ENCODE measurements at places on chromosomes 4 and X. TPM values are rescaled to one million over a fixed set of nuclear protein-coding genes. Genes with fewer than 3 reads are reported as not detected.
A peak's percentile ranks its signal among the peaks of the same experiment; 100 is the strongest.

- H3K27ac ChIP-seq, result no peak overlapping the region
- no peak for DNase-seq
- H3K36me3 ChIP-seq, result no peaks in the 10 kb centered on the region
- no peaks in the 10 kb centered on the region for H3K4me1 ChIP-seq
- no peaks in the 10 kb centered on the region for H3K27me3 ChIP-seq
- H3K4me3 ChIP-seq, result no peak overlapping the region
These were observed 45.5 kb upstream of the FAM241A start for GRCh38 chr4:112099701-112100297.

GRCh38 chr4:53522334-53522733, 69.0 kb downstream of the LNX1 start:
- H3K4me3 ChIP-seq, result no peak overlapping the region
- H3K27me3 ChIP-seq, result no peaks in the 10 kb centered on the region
- H3K27ac ChIP-seq, result no peak overlapping the region
- no peaks in the 10 kb centered on the region for H3K36me3 ChIP-seq

The RASSF6 gene
- total RNA-seq, result 3.1 TPM

- H3K4me3 ChIP-seq, result no peak overlapping the region
- H3K27ac ChIP-seq, result no peak overlapping the region
- no peaks in the 10 kb centered on the region for H3K4me1 ChIP-seq
- H3K36me3 ChIP-seq, result peaks cover 13% of the 10 kb centered on the region
- DNase-seq, result peak; percentile 31
These were observed 23.7 kb upstream of the UBA1 start for GRCh38 chrX:47169726-47170515.

The GLOD5 gene
- total RNA-seq, result 2.6 TPM

DNA sequence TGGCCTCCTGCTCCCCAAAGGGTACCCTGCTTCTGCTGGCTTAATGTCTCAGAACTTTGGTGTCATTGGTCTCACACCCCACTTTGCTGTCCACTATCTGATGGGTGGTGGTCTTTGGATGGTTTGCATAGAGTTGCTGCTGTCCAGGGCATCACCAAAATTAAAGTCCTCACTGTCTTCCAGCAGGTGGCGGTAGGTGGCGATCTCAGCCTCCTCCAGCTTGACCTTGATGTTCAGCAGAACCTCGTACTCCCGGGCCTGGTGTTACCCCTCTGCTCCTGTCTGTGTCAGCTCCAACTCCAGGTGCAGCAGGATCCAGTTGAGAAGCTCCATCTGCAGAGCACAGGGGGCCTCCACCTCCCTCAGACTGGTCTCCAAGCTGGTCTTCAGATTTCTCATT, 1169.5 kb upstream of the PABPC4L start:
- H3K4me1 ChIP-seq, result no peaks in the 10 kb centered on the region
- no peak for DNase-seq
- H3K27ac ChIP-seq, result no peak overlapping the region
- H3K27me3 ChIP-seq, result no peaks in the 10 kb centered on the region
- no peak overlapping the region for H3K4me3 ChIP-seq

GRCh38 chr4:79651456-79651855, 243.4 kb upstream of the GK2 start:
- H3K36me3 ChIP-seq, result no peaks in the 10 kb centered on the region
- no peak overlapping the region for H3K4me3 ChIP-seq
- DNase-seq, result no peak
- no peaks in the 10 kb centered on the region for H3K4me1 ChIP-seq

The MAGEA1 gene
- not detected for total RNA-seq

GRCh38 chr4:170589597-170590191, 499.9 kb upstream of the AADAT start:
- H3K27me3 ChIP-seq, result no peaks in the 10 kb centered on the region
- H3K27ac ChIP-seq, result no peak overlapping the region
- no peaks in the 10 kb centered on the region for H3K36me3 ChIP-seq
- no peak for DNase-seq

DNA sequence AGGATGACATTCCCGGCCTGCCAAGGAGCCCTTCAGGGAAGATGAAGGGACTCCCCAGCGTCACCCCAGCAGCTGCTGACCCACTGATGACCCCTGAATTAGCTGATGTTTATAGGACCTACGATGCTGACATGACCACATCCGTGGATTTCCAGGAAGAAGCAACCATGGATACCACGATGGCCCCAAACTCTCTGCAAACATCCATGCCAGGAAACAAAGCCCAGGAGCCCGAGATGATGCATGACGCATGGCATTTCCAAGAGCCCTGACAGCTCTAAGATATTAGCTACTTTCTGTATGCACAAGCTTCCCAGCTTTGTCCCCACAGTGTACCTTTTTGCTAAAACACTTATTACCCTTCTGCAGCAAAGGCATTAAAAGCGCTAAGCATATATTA, 14.4 kb downstream of the AMBN start:
- no peak for DNase-seq
- H3K27me3 ChIP-seq, result no peaks in the 10 kb centered on the region

The TLR2 gene
- 94.0 TPM for total RNA-seq

The HS6ST2 gene
- 0.87 TPM for total RNA-seq

- no peaks in the 10 kb centered on the region for H3K4me1 ChIP-seq
- H3K27me3 ChIP-seq, result no peaks in the 10 kb centered on the region
- no peak for DNase-seq
- no peak overlapping the region for H3K4me3 ChIP-seq
- H3K27ac ChIP-seq, result no peak overlapping the region
These were observed 30.0 kb upstream of the BLTP1 start for GRCh38 chr4:122122083-122122482.

GRCh38 chrX:119686087-119686691, 6.8 kb downstream of the SEPTIN6 start:
- no peaks in the 10 kb centered on the region for H3K36me3 ChIP-seq
- H3K4me3 ChIP-seq, result no peak overlapping the region
- no peak for DNase-seq
- peak overlapping the region; percentile 78 for H3K27ac ChIP-seq
- no peaks in the 10 kb centered on the region for H3K27me3 ChIP-seq

GRCh38 chr4:169334335-169334734, 63.6 kb upstream of the SH3RF1 start:
- no peaks in the 10 kb centered on the region for H3K4me1 ChIP-seq
- H3K4me3 ChIP-seq, result no peak overlapping the region
- H3K27ac ChIP-seq, result no peak overlapping the region
- no peaks in the 10 kb centered on the region for H3K27me3 ChIP-seq

DNA sequence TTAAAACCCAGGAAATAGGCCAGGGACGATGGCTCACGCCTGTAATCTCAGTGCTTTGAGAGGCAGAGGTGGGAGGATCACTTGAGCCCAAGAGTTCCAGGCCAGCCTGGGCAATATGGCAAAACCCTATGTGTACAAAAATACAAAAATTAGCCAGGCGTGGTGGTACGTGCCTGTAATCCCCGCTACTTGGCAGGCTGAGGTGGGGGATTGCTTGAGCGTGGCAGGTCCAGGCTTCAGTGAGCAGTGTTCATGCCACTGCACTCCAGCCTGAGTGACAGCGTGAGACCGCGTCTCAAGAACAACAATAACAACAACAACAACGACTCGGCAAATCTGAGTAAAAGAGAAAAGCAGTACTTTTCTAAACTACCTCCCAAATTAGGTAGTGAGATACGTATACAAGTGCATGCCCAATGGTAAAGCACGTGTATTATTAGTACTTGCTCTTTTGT, 13.0 kb upstream of the NDUFC1 start:
- DNase-seq, result no peak
- peaks cover 21% of the 10 kb centered on the region for H3K4me1 ChIP-seq
- H3K4me3 ChIP-seq, result no peak overlapping the region
- H3K27ac ChIP-seq, result no peak overlapping the region

The MAGEA10 gene
- not detected for total RNA-seq

GRCh38 chr4:48110452-48110978, 23.5 kb downstream of the TXK start:
- H3K4me1 ChIP-seq, result no peaks in the 10 kb centered on the region
- DNase-seq, result no peak
- H3K27ac ChIP-seq, result no peak overlapping the region

DNA sequence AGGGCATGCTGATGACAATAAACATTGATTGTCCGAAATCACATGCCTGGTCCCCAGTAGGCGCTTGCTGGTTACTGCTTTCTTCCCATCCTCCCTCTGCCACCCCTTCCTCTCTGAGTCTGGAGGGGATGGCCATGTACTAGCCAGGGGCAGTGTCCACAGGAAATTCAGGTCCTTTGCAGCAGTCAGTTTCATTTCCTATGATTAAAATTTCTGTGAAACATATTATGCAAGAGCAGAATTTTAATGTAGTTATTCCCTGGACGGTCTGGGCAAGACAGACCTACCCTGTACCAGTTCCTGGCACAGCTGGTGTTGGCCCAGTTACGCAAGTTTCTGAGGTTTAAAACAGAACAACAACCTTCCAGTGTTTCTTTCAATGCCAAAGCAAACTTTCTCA, 28.2 kb upstream of the TLR2 start:
- peak overlapping the region; percentile 8 for H3K4me3 ChIP-seq
- no peaks in the 10 kb centered on the region for H3K27me3 ChIP-seq
- peaks cover 26% of the 10 kb centered on the region for H3K4me1 ChIP-seq
- H3K36me3 ChIP-seq, result no peaks in the 10 kb centered on the region

DNA sequence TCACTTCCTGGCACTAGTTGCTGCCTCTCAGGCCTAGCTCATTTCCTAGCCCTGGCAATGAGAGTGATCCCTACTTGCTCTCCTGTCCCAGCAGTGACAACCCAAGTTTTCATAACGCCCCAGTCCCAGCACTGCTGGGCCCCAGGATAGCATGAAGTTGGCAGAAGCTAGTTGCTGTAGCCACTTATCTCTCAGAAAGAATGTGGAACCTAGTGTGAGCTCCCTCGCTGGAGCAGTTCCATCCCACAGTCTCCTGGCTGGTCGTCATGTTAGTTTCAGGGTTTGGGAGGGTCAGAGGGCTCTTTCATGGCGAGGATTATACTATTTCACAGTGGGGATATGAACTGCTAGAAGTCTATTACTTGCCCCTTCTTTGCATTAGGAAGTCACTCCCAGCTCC, 5.1 kb downstream of the PF4 start:
- no peaks in the 10 kb centered on the region for H3K36me3 ChIP-seq
- no peaks in the 10 kb centered on the region for H3K27me3 ChIP-seq
- H3K27ac ChIP-seq, result no peak overlapping the region
- H3K4me1 ChIP-seq, result no peaks in the 10 kb centered on the region

DNA sequence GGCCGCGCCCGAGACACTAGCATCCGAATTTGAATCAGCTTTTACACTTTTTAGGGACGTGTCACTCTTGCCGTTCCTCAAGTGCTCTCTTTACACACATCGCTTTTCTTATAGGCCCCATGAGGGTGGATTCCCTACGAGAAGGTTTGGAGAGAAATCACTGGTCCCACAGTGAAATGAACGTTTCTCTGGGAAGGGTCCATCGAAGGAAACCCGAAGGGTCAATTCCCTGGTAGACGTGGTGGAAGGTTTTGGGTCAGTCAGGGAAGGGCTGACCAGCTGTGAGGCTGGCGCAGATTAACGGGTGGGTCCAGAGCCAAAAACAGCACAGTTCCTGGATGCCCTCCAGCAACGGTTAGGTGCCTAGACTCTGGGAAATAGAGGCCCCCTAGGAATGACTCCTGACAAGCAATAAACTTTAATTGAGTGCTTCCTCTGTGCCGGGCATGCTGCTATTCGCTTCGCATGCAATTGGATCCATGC, 35.9 kb downstream of the ETDC start:
- H3K27me3 ChIP-seq, result no peaks in the 10 kb centered on the region
- H3K27ac ChIP-seq, result peak overlapping the region; percentile 95
- H3K4me1 ChIP-seq, result peaks cover 3% of the 10 kb centered on the region
- H3K4me3 ChIP-seq, result peak overlapping the region; percentile 73
- no peak for DNase-seq

DNA sequence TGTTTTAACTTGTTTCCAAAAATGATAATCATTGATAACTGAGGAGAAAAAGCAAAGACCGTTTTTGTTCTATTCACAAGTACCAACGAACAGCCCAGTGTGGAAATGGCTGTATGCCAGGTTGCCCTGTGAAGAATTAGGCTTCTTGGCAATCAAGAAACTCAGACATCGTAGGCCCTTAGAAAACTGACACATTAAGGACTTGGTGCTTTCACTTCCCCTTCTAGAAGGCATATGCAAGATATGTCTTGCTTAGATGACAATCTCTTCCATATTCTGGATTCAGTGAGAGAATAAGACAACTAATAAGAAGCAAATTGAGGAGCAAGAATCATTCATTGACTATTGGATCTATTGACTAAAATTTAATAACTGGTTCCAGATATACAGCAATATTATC, 56.6 kb downstream of the ANAPC10 start:
- H3K27ac ChIP-seq, result no peak overlapping the region
- no peaks in the 10 kb centered on the region for H3K27me3 ChIP-seq
- H3K4me3 ChIP-seq, result no peak overlapping the region
- no peaks in the 10 kb centered on the region for H3K36me3 ChIP-seq

DNA sequence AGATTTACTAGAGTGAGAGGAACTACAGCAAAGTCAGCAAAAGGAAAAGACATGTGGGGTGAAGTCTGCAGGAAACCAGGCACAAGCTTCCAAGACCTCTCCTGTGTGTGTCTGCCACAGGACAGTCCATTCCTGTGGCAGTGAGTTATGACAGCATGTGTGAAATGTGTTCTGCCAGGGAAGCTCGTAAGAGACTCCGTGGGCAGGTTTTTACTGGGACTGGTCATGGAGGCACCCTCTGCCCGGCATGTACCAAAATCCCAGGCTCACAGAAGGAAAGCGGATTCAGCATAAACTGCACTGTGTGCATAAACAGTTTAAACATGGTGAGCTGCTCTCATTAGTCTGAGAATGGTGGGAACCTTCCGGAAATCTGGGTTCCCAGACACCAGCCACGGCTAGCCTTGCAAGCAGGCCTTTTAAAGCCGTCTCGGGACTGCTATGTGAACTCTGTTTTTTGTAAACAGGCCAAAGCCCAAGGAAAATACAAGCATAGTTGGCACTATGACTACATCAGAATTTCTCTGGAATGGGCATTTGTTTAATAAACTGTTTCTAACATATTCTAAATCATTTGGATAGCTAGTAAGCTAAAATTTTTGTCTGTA, 288.5 kb downstream of the TENM3 start:
- H3K36me3 ChIP-seq, result no peaks in the 10 kb centered on the region
- no peaks in the 10 kb centered on the region for H3K27me3 ChIP-seq
- no peak for DNase-seq
- no peaks in the 10 kb centered on the region for H3K4me1 ChIP-seq
- no peak overlapping the region for H3K27ac ChIP-seq
- H3K4me3 ChIP-seq, result no peak overlapping the region

The TEX13B gene
- total RNA-seq, result not detected

The DMP1 gene
- not detected for total RNA-seq

The SLC9A7 gene
- 8.8 TPM for total RNA-seq

GRCh38 chr4:48300004-48300403, 30.4 kb upstream of the TEC start:
- H3K4me1 ChIP-seq, result no peaks in the 10 kb centered on the region
- no peak overlapping the region for H3K27ac ChIP-seq
- no peaks in the 10 kb centered on the region for H3K36me3 ChIP-seq
- no peak overlapping the region for H3K4me3 ChIP-seq
- DNase-seq, result no peak

DNA sequence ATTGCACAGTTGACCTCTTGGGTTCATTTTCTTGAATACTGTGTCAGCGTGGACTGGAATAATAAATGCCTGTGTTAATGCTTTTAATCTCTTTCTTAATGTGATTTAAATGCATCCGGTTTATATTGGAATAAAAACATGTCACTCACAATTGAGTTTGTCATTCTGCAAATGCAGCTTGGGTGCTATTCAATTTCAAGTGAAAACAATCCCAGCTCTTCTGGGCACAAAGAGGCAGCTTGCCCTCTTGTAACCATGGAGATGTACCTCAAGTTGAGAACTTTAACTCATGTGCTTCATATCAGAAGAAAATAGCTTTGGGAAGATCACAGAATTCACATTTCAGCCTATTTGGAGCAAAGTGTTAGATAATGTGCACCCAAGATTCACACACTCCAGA, 355.7 kb upstream of the GNPDA2 start:
- no peaks in the 10 kb centered on the region for H3K4me1 ChIP-seq
- no peak for DNase-seq
- H3K27ac ChIP-seq, result no peak overlapping the region
